ENCODE measurements at places on chromosomes 2 and 18. TPM values are rescaled to one million over a fixed set of nuclear protein-coding genes. Genes with fewer than 3 reads are reported as not detected.

The SULT1C2 gene
- total RNA-seq, result not detected

The TMEM150A gene
- total RNA-seq, result 10.4 TPM

The UPP2 gene
- not detected for total RNA-seq

The ABCB6 gene
- total RNA-seq, result 9.5 TPM

The NMUR1 gene
- not detected for total RNA-seq

The GKN1 gene
- total RNA-seq, result not detected

The TACR1 gene
- not detected for total RNA-seq

The ESPNL gene
- total RNA-seq, result 0.30 TPM

The C2orf78 gene
- total RNA-seq, result not detected

The UGT1A5 gene
- total RNA-seq, result not detected

The DIPK1C gene
- total RNA-seq, result not detected

The FIGN gene
- 0.70 TPM for total RNA-seq

The DNER gene
- 4.6 TPM for total RNA-seq

The SRSF7 gene
- total RNA-seq, result 98.5 TPM

The RFX8 gene
- 0.08 TPM for total RNA-seq

The SERPINB3 gene
- 9.4 TPM for total RNA-seq

The SP9 gene
- not detected for total RNA-seq

The HEATR5B gene
- 11.6 TPM for total RNA-seq

The GAL3ST2 gene
- total RNA-seq, result not detected

The GPN1 gene
- total RNA-seq, result 56.7 TPM

The AOX1 gene
- total RNA-seq, result 17.5 TPM

The VSNL1 gene
- 12.8 TPM for total RNA-seq

The LAMA1 gene
- 20.2 TPM for total RNA-seq

The PLEKHB2 gene
- 74.7 TPM for total RNA-seq

Measured in hair follicular keratinocyte (primary cell).